ENCODE measurements at places on chromosomes 2 and 18.

- no peak overlapping the region for H3K4me3 ChIP-seq
- no peaks in the 10 kb centered on the region for H3K36me3 ChIP-seq
- H3K4me1 ChIP-seq, result no peaks in the 10 kb centered on the region
- no peaks in the 10 kb centered on the region for H3K27me3 ChIP-seq
Measured at GRCh38 chr2:189826039-189826438, 41.8 kb downstream of the PMS1 start.

DNA sequence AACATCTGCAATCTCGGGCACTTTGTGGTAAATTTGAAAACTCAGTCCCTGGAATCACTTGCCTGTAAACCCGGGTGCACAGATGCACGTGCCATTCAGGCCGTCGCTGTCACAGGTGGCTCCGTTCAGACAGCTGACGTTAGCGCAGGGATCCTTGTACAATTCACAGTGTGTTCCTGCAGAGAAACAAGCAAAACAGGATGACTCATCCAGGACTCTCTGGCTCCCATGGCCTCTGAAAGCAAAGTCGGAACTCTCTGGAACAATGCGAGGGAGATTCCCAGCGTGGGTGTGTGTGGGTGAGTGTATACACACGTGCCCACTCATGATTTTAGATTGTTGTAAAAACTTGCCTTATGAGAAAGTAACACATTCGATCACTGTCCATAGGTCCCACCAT is 136.1 kb upstream of the PID1 start:
- no peaks in the 10 kb centered on the region for H3K36me3 ChIP-seq
- peak overlapping the region; percentile 62 for H3K27ac ChIP-seq
- no peak overlapping the region for H3K4me3 ChIP-seq
- H3K4me1 ChIP-seq, result peaks cover 39% of the 10 kb centered on the region

DNA sequence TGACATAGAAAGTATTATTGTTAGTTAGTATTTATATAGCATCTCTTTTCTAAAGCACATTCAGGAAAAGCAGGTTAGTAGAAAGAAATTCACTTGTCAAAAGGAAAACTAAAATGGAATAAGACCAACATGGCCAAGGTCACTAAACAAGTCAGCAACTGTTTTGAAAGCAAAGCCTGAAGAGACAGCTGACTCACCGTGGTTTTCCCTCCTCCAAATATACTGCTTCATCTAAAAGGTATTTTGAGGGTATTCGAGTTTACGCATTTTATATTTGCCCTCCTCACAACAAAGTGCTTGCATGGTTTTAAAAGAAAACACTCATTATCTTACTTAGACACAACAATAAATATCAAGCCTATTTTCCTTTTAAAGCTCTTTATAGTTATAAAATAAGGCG is 24.0 kb downstream of the ZNF385B start:
- H3K4me1 ChIP-seq, result no peaks in the 10 kb centered on the region
- no peak overlapping the region for H3K4me3 ChIP-seq
- H3K27ac ChIP-seq, result no peak overlapping the region
- H3K36me3 ChIP-seq, result no peaks in the 10 kb centered on the region
- no peak for DNase-seq
- H3K27me3 ChIP-seq, result no peaks in the 10 kb centered on the region

- no peaks in the 10 kb centered on the region for H3K4me1 ChIP-seq
- no peaks in the 10 kb centered on the region for H3K36me3 ChIP-seq
- no peak overlapping the region for H3K4me3 ChIP-seq
- no peak for DNase-seq
- H3K27ac ChIP-seq, result no peak overlapping the region
Measured at GRCh38 chr18:74804677-74805076, 207.0 kb downstream of the ZNF407 start.

- H3K36me3 ChIP-seq, result no peaks in the 10 kb centered on the region
- no peaks in the 10 kb centered on the region for H3K27me3 ChIP-seq
- DNase-seq, result peak; percentile 54
- no peak overlapping the region for H3K4me3 ChIP-seq
- H3K27ac ChIP-seq, result no peak overlapping the region
Measured at GRCh38 chr2:15912203-15912602, 28.1 kb upstream of the MYCN start.
